ENCODE measurements at places on chromosomes 3 and 15.

- no peak for DNase-seq
Measured at GRCh38 chr15:82999426-82999825, 12.0 kb downstream of the C15orf40 start.

GRCh38 chr15:48627260-48627940, 18.1 kb downstream of the FBN1 start:
- DNase-seq: peak; percentile 75

DNA sequence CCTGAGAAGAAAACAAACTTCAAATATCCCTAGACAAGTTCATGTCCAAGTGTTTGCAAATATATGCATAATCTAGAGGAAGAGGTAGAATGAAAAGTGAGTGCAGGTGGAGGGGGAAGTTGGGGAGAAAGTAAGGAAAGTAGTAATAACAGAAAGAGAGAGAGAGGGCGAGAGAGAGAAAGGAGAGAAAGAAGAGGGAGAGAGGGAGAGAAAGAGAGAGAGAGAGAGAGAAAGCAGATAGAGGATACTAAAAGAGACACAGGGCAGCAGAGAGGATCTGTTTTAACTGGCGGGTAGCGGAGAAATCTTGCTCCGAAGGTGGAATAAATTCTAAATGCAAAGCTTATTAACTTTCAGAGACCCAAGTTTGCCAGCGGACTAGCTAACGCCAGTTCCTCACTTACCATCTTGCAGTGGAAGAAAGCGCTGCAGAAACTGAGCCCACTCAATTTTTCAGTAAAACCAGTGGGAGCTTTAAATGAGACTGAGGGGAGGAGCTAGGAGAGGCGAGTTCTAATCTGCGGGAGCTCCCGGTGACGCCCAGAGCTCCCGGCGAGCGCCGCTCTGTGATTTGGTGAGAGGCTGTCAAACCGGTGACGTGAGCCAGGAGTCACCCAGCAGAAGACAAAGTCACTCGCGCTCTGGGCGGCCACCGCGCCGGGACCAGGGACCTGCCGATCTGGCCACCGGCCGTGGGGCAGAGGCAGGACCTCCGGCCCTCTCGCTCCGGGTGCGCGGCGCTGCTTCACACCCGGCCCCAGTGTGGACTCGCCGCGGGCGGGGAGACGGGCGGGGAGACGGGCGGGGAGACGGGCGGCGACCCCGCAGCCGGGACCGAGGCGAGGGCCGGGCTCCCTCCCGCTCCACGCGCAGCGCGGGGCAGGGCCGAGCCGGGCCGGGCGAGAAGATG, at the start of gene GMNC:
Gene GMNC, minus strand, starts transcription at position 486 of the 910 bp plus-strand sequence. Its CDS starts 79 bp downstream, at position 407.
- peak; percentile 68 for DNase-seq

GRCh38 chr3:43523454-43524053, 98.3 kb downstream of the ANO10 start:
- peak; percentile 32 for DNase-seq

- DNase-seq: peak; percentile 30
Measured at GRCh38 chr3:184373422-184373821, 4.6 kb downstream of the THPO start.
